Non-pigmented ciliary epithelial cell (primary cell): ENCODE measurements at places on chromosomes 16 and 17.

- no peak for DNase-seq
Measured at GRCh38 chr16:53153130-53153529, 98.3 kb downstream of the CHD9 start.

DNA sequence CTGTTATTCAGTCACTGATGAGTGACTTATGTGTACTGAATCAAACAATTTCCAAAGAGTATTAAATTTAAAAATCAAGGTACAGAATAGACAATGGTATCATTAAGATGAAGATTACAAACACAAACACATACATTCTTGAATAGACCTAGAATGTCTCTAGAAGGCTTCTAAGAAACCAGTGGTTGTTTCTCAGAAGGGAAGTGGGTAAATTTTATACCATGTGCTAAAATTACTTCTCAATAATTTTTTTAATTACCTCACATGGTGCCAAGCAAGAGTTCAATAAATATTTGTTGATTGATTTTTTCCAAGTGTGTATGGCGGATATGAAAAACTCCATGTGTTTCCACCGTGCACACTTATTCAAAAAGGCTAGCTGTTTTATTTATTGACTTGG lies 6.4 kb downstream of the DYNLRB2 start:
- DNase-seq, result no peak

DNA sequence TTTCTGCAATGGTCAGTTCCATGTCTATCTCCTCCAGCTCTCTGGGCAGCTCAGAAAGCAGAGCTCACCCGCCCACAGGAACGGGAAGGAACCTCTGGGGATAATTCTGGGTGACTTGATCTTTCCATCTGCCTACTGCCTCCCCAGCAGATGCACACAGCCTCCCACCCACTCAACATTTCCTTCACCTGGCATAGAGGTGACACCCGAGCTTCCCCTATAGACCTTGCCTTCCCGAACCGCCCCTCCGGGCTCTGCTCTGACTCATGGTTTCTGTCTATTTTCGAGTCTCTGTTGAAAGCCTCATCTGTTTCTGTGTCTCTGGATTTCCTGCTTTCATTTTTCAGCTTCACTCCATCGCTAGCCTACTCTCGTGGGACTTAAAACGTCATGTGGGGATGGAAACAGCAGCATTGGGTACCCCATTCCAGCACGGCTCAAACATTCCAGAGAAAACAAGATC lies 11.4 kb downstream of the GGA3 start:
- no peak for DNase-seq

DNA sequence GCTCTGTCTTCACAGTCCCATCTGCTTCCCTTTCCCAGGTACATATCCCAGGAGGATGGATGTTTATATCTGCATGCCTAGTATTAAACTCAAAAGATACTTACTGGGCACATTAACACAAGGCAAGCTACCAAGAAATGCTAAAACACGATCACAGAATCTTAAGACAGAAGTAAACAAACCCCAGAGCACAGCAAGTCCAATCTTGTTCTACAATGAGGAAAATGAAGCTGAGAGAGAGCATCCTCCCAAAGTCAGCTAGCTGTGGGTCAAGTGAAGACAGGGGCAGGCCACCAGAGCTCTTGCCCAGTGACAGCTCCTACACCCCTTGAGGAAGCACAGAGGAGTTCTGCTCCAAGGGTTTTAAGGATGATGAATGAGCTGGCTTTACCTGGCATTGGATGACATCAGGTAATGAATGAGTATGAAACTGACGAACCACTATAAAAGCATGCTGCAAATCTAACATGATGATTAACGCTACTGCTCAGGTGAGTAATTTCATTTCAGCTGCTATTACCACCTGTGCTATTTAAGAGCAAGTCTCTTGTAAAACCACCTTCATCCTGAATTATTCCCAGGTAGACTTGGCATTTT lies 20.3 kb downstream of the XPO6 start:
- DNase-seq, result no peak

DNA sequence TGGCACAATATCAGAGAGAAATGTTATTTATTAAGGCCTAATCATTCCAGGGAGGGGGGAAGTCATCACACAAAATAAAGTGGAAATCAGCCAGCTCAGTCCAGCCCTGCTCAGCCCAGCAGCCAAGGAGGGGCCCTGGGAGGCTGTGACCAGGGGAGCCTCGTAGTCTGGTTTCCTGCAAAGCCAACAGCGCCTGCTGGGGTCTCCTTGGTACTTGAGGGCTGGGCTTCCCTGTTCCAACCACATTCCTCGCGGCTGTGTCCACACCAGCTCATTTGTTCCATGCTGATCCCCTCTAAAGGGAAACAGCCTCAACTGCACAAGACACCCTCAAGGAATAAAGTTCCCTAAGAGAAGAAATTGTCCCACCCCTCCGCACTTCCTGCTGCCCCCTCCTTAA lies 154.0 kb downstream of the TMEM132E start:
- no peak for DNase-seq

DNA sequence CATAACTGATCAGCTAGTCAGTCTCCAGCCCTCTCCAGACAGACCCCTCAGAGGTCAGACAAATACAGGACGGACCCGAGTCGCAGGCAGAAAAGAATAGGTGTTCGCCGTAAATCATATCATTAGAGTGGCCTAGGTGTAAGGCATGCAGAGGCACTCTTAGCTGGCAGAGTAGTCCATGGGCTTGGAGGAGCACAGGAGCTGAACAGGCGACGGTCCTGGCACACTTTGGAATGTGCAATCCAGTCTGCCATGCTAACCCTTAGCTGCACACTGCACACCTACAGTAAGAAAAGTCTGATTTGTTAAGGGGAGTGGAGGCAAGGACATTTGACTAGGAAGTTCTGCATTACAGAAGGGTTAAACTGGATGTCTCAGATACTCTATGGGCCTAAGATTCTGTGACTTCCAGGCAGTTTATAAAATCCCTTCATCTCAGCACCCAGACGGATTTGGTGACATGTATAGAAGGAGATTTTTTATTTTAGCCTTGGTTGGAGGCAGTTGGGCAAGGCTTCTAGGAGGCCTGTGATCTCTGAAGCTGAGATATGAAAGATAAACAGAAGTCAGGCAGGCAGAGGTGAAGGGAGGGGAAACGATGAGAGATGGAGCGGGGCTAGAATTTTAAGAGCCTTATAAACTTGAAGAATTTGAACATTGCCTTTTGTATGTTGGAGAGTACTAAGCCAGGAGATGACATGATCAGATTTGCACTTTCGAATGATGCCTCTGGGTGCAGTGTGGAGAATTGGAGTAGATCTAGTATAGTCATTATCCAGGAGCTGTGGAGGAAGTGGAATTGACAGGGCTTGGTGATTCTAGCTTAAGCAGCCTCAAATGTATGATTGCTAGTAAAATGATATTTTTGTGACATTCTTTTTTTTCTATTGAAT lies 34.6 kb upstream of the SLC5A11 start:
- no peak for DNase-seq

GRCh38 chr17:62998166-62998565 lies 32.1 kb downstream of the TANC2 start:
- no peak for DNase-seq

- no peak for DNase-seq
Measured at GRCh38 chr16:50957056-50957455, 194.0 kb downstream of the SALL1 start.

DNA sequence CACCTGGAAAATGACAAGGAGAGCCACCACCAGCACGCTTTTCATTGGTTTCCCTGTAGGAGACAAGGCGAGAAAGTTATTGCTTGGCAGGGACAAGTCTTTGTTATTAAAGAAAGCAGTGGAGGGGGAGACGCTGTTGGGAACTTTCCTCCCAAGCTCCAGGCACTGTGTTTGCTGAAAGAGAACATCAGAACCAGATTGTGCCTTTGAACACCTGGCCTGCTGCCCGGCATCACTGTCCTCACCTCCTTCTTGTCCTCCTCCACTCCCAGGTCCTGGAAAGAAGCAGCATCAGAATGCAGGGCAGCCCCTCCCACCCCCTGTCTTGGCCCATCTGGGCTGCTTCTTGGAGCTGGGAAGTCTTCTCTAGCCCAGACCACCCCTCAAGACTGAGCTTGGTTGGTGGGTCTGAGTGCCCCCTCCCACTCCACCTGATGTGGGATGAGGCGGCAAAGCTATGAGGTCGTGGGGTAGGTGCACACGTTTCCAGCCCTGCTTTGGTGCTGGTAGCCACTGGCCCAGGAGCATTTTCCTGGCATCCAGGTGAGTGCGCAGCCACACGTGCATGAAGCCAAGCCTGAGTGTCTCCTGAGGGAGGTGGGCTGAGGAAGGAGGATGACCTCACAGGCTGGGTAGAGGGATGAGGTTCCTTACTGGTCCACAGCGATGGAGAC lies 6.2 kb downstream of the CCR7 start:
- no peak for DNase-seq

DNA sequence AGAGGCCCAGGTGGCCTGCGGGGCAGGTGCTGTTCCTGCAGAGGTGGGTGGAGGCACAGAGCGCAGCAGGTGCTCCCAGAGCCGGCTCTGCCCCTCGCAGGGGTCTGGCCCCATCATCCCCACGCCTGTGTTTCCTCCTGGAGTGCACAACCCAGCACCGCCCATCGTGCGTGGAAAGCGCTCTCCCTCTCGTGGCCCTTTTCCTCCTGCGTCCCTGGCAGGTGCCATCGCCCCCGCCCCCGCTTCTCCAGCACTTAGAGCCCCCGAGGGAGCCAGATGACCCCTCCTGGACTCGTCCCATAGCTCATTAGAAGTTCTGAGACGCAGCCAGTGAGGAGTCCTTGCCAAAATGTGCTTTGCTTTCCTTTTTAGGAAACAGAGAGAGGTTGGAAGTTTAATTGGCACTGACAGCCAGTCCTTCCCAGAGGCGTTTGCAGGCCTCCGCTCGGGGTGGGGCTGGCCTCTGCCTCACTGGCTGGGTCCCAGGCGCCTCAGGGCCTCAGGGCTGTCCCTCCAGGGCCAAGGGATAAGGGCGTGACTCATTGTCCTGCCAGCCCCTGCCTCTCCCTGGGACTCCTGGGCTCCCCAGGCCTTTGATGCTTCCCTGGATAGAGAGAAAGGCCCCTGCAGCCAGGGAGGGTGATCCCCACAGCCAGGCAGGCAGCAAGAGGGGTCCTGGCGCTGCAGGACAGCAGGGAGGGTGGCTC lies 32.2 kb upstream of the CHMP6 start:
- DNase-seq, result no peak

DNA sequence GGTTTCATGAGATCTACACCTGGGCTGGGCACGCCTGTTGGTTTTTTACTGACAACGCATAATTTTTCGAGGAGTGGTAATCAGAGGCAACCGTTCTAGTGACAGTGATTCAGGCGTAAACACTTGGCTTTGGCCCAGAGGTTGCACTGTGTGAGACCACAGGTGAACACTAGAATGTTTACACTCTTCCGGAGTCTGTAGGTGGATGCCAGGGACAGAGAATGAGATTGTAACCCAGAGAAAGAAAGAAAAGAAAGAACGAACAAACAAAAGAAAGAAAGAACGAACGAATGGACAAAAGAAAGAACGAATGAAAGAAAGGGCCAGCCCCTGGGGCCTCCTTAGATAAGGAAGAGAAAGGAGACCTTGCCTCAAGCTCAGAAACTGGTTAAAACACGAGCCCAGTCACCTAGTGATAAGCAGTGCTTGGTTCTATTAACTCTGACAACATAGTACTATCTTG lies 113.2 kb downstream of the PRKCB start:
- DNase-seq, result no peak

DNA sequence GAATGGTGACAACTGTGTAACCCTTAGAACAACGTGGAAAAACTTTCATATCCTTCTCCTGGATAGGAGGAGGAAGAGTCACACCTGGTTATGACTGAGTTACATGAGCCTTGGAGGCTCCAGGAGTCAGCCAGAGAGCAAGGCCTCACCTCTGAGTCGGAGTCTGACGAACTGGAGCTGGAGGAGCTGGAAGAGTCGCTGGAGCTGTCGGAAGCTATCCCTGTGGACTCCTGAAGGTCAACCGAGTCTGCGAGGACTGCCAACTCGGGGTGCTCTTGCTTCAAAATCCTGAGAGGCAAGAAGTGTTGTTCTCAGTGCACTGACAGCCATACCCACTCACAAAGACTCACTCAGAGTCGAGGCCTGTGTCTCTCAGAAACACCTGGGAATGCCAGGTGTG lies 6.2 kb downstream of the JMJD6 start:
- DNase-seq, result no peak

GRCh38 chr17:42553161-42553818 lies 567 bp downstream of the HSD17B1 start:
- no peak for DNase-seq
